ENCODE measurements at places on chromosomes 4 and X.

- DNase-seq, result no peak
These were observed at the start of gene PRDM8 for GRCh38 chr4:80196922-80197573. TSS of gene PRDM8 (plus strand) at chr4:80197503. CDS start at chr4:80200081, 2,578 bp downstream.

GRCh38 chr4:110878956-110879355, 256.1 kb upstream of the PITX2 start:
- DNase-seq, result no peak

- DNase-seq, result no peak
These were observed 139.3 kb downstream of the AFF1 start for GRCh38 chr4:87074121-87074488.

GRCh38 chr4:118331352-118331751, 21.5 kb downstream of the PRSS12 start:
- no peak for DNase-seq

GRCh38 chrX:110407910-110408545, 49.4 kb downstream of the RTL9 start:
- DNase-seq, result peak; percentile 70

DNA sequence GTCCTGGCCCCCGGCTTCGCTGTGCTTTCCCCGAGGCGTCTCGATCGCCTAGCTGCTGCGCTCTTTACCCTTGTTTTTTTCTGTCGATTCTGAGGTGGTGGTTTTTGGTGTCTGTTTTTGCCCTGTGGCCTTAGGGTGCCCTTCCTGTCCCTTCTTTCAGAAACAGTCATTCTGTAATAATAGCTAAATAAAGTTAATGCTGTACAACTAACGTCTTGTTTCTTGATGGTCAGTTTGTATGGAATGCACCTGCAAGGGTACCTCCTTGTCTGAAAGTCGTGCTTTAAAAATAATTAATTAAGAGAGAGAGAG, 686 bp downstream of the FIP1L1 start:
- DNase-seq, result no peak

- DNase-seq, result no peak
These were observed 192.7 kb upstream of the NUDT6 start for GRCh38 chr4:123114915-123115756.

DNA sequence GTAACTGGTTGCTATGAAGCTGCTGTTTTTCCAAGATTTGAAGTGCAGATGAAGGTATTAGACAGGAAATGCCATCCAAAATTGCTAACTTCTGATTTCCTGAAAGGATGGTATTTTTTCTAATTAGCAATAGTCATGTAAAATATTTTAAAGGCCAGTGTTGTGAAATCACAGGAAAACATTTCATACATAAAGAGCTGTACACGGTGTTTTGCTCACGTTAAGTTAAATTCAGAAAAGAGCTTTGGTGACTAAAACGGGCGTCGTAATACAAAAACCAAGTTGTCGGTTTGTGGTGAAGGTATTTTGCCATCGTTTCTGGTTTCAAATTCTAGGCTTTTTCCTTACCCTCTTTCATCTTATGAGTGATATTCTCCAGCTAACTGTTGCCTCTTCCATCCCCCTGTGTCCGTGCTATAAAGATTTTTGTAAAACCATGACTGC, 39.8 kb downstream of the AFF1 start:
- peak; percentile 63 for DNase-seq

GRCh38 chrX:13188731-13189309, 131.0 kb downstream of the ATXN3L start:
- no peak for DNase-seq

- DNase-seq, result no peak
These were observed 73.6 kb downstream of the TMEM156 start for GRCh38 chr4:38958453-38959190.

DNA sequence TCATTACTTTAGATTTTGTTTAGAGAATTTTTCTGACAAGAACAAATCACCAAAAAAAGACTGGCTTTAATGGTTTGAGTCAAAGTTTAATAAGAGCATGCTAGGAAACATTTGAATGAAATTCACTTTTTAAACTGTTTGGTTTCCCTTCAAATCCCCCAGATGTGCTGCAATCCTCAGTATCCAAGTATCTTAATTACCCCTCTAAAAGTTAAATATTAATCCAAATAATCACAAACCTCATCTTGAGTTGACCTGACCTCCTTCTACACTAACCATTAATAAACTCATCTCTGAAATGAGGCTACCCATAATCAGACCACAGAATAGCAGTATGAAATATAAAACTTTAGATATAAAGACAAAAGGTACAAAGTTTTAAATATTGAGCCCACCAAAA, 10.1 kb downstream of the DHX15 start:
- DNase-seq, result no peak

- DNase-seq, result no peak
These were observed 92.7 kb upstream of the RPL34 start for GRCh38 chr4:108527723-108528122.

DNA sequence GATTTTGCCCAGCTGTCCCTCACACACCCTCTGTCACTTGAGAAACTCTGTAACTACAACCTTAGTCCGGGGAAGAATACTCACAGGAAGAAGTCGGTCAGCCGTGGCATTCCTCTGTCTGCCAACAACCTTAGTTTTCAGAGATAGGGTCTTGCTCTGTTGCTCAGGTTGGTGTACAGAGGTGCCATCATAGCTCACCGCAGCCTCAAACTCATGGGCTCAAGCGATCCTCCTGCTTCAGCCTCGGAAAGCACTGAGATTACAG, 12.2 kb upstream of the SPCS3 start:
- DNase-seq, result no peak

- no peak for DNase-seq
These were observed 15.7 kb downstream of the SPCS3 start for GRCh38 chr4:176335421-176335820.

DNA sequence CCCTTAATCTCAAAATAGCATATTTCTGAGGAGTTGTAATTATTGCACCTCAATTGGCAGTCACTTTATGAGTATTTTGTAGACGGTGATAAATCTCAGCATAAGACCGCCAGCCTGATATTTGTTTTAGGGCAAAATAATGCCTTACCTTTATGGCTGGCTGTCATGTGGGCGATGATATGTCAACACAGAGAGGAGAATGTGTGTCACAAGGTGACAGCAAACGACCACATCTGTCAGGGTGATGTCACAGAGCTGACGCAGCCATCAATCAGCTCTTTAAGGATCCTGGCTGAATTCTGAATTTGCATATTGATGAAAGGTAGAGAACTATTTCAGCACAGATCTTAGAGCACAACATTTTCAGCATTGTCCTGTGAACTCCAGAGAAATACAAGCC, 209.7 kb downstream of the CEP135 start:
- no peak for DNase-seq

DNA sequence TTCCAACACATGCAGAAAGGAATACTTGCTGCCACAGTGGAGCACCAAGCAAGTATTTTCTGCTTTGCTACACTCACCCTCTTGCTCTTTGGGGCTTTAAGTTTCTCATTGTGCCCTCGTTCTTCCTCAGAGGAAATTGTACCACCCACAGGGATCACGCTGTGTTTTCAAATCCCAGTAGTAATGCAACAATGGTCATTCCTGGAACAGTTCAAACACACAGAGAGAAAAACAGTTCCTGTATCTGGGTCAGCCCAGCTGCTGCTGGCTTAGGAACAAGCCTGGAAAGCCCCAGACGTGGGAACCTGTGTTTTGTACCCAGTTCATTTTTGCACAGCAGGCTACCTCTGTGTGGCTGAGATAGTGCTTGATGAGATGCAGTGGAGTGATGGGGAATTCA, 907.8 kb downstream of the STPG2 start:
- DNase-seq, result no peak

DNA sequence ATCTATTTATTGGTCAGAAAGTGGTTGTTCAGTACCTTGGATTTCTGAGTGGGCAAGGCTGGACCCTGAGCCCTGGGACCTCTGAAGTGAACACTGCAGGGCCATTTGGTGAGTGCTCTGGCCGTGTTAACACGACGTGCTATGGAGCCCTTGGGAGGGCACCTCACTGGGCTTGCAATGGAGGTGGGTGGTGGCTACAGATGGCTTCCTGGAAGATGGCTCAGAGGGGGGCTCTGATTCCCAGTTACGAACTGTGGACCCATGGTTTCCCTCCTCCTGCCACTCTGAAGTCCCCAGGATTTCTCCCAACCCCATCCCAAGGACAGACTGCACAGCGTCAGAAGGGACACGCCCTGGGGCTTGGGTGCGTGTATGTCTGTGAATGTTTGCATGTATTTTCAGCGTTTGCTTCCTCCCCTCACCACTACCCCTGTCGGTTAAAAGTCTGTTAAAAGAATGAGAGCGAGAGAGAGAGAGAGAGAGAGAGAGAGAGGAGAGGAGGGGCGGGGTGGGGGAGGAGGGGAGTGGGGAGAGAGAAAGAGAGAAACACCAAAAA, 3.7 kb upstream of the RHOH start:
- no peak for DNase-seq

GRCh38 chrX:137545711-137546651, 19.9 kb upstream of the ZIC3 start:
- no peak for DNase-seq

DNA sequence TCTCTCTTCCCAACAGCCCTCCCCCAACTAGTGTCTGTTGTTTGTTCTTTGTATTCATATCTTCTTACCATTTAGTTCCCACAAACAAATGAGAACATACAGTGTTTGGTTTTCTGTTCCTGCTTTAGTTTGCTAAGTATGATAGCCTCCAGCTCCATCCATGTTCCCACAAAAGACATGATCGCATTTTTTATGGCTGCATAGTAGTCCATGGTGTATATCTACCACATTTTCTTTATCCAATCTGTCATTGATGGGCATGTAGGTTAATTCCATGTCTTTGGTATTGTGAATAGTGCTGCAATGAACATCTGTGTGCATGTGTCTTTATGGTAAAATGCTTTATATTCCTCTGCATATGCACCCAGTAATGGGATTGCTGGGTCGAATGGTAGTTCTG, 283.9 kb upstream of the FGF13 start:
- no peak for DNase-seq

DNA sequence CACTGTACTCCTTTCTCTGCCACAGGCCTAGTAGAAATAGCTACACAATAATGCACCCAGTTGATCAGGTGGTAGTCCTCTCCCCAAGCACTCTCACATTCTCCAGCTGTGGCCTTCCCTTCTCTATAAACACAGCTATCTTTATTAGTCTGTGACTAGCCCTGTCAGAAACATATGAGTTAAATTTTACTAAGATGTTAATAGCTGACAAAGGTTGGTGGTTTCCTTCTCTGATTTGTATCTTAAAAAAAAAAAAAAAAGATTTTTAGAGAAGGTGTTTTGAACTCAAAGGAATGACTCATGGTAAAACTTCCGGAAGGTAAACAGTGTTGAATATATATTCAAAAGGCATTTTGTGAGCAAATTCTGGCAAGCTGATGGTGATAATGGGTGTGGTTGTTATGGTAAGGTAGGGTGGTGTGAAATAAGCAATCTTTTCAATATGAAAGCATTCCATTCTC, 327.4 kb downstream of the PPP3CA start:
- DNase-seq, result peak; percentile 19

DNA sequence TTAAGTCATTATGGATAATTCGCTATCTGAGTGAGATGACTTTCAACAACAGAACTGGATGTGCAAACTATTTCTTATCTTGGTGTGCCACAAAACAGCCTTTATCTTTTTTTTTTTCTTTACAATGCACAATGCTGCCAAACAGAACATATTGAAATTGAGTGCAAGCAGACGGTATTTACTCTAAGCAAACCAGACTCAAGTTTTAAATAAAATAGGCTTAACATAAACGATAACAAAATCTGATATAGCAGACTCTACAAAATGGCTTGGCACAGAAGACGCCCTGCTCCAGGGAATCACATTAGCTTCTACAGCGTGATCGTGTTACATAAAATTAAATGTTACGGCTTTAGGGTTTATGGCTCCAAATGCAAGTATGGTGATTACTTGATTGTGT, 9.6 kb upstream of the STK32B start:
- DNase-seq, result no peak

DNA sequence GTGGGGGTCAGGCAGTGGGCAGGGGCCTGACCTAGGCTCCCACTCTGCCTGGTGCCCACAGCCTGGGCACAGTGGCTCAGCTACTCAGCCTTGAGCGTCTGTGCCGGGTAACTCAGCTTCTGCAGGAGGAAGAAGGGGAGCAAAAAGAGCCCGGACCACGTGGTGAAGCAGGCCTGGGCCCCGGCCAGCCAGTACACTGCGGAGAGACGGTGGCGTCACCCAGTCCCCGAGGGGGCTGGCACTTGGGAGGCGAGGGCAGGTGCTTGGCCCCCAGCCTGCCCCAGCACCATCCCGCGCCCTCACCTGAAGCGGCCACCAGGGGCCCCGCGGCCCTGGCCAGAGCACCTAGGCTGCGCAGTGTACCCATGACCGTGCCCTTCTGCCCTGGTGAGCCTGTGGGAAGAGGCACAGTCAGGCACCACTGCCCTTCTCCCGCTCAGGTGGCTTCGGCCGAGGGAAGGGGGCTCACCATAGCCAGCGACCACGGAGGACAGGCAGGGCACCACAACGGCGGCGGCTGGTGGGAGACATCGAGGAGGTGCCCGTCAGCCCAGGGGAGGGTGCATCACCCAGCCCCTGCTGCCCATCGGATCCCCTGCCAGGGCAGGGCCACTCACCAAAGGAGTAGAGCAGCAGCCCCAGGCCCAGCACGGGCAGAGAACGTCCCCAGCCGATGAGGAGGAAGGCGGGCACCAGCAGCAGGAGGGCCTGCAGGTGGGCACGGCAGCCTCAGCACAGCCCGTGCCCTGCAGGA, 32.3 kb downstream of the NOP14 start:
- no peak for DNase-seq

DNA sequence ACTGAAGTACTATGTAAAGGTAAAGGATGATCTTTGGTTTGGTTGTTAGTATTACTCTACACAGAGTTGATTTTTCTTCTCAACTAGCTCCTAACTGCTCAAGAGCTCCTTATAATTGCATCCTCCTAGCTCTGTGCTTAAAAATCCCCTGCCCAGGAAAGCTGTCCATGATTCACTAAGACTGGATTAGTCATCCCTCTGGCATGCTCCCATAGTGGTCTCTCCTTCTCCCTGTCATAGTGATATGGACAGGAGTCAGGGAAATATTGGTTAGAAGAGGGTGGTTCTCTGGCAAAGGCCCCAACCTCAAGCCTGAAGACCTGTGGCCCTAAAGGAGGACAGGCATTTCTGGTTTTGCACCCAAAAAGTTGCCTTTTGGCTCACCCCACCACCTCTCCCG, 242.3 kb upstream of the KCNIP4 start:
- DNase-seq, result no peak

DNA sequence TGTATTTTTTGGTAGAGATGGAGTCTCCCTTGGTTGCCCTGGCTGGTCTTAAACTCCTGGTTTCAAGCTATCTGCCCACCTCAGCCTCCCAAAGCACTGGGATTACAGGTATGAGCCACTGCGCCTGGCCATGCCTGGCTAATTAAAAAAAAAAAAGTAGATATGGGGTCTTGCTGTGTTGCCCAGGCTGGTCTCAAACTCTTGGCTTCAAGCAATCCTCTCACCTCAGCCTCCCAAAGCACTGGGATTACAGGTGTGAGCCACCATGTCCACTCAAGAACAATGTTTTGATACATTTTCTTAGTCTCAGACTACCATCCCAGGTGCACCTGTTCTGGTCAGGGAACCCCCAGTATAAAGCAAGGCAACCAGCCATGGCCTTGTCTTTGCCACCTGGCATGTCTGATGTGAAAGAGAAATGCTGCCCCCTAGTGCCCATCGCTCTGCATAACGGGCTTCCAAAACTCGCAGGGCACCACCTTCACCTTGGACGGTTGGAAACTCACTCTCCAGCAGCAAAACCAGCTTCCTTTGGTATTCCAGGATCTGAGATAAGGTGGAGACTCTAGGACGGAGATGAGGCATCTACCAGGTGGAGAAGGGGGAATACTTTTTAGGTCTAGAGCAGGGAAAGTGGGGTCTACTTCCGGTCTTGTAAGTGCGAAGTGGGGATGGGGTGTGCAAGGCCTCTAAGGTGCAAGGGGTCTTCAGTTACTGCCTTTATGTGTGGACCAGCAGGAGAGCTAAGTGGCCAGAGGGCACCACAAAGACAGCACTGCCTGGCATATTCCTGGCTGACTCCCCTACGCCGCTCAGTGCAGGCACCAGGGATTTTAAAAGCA, 47.7 kb upstream of the AFAP1 start:
- peak; percentile 89 for DNase-seq

All from dermis blood vessel endothelial cell (primary cell).